ENCODE measurements at places on chromosomes 7 and 10. TPM values are rescaled to one million over a fixed set of nuclear protein-coding genes. Genes with fewer than 3 reads are reported as not detected.

The EN2 gene
- total RNA-seq, result 1.1 TPM

The HTR5A gene
- total RNA-seq, result not detected

The PDK4 gene
- 0.20 TPM for total RNA-seq

- no peak for DNase-seq
Observed at GRCh38 chr10:24983946-24984345, 31.5 kb upstream of the PRTFDC1 start.

DNA sequence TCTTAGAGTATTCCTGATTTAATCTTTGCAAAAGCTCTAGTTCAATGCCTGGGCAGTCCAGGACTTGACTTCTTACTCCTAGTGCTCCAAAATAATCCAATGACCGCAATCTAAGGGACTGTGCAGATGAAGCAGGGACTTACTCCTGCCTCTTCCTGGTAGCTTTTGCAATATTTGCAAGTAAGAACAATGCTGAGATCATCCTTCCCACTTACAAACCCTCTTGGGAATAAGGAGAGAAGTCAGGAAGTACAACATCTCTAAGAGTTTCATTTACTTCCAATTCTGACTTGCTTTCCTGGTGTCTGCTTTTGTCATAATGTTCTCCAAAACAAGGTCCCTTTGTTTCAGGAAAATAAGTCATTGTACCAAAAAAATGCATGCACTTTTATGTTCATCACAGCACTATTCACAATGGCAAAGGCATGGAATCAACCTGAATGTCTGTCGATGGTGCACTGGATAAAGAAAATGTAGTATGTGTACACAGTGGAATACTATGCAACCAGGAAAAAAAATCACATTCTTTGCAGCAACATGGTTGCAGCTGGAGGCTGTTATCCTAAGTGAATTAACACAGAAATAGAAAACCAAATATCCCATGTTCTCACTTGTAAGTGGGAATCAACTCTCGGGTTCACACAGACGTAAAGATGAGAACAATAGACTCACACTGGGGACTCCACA lies 7.1 kb upstream of the KCNMA1 start:
- DNase-seq, result no peak

DNA sequence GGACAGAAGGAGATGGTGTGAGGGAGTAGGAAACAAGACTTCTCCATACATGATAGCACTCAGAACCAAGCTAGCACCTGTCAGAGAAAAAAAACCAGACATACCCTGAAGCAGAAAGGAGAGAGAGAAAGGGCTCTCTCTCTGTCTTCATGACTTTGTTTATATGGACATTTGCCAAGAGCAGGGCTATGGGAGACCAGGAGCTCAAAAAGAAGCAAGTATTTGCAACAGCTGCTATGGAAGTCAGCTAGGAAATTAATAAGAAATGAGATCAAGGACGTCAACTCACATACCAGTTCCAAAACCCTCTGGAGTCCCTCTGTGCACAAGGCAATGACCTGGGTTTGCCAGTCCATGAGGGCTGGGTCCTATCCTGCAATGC lies 111.6 kb downstream of the SGMS1 start:
- no peak for DNase-seq

The OPN4 gene
- not detected for total RNA-seq

DNA sequence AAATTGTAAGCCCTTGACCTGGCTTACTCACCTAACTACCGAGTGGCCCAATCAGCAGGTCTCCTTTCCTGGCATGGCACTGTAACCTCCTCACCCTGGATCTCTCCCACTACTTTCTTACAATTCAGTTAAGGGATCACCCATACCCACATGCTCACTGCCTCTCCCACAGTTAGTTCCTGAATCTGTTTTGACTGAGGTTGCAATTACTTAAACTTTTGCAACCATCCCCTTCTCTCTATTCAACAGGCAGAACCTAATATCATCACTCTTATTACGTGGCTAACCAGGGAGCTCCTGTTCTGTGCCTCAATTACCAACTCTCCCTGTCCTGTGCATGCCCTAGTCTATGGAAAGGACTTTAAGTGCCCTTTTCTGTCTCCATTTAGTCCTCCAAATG lies 84.2 kb upstream of the IKZF1 start:
- DNase-seq, result no peak

- no peak for DNase-seq
Observed at GRCh38 chr7:117979954-117980497, 106.8 kb upstream of the CTTNBP2 start.

DNA sequence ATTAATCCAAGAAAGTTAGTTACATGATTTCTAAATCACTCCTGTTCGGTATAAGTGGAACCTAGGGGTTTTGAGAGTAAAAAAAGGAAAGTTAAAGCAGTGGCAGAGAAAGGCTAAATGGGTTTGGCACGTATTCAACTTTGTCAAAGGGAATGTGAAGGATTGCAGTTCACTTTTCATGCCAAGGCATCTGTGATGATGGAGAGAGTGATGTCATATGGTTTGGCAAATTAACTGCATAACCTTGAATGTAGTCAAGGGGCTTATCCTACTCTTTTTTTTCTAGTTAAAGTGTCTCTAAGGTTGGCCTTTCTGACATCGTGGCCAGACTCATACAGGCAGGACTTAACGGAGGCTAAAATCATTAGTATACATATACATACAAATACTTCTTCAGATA lies 277.8 kb downstream of the EXOC4 start:
- no peak for DNase-seq

DNA sequence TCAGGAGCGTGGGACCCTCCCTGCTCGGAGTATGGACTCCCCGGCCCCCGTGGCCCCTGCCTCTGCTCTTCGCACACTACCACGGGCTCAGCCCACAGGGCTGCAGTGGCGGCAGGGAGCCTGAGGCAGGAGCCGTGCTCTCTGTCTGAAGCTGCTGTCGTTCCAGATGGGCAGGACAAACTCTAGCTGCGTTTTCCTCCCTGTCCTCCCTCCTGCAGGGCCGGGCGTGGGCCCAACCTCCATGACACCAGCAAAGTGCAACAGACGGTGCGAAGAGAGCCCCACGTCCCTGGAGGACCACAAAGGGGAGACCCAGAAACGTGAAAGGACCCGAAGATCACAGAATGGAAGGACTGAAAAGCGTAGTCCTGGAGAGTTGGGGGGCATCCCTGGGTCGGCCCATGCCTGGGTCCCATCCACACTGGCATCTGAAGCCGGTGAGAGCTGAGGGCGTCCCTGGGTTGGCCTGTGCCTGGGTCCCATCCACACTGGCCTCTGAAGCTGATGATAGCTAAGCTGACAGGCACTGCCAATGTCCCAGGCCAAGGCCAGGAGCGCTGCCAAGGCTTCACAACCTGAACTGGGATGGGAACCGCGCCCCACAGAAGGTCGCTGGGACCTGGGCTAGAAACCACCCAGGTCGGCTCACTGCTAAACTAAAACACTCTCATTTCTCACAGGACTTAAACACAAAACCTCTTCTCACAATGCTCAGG lies 267.0 kb downstream of the MAD1L1 start:
- no peak for DNase-seq

The CPN1 gene
- total RNA-seq, result 24.9 TPM

The EVX1 gene
- not detected for total RNA-seq

The NEBL gene
- total RNA-seq, result 55.2 TPM

DNA sequence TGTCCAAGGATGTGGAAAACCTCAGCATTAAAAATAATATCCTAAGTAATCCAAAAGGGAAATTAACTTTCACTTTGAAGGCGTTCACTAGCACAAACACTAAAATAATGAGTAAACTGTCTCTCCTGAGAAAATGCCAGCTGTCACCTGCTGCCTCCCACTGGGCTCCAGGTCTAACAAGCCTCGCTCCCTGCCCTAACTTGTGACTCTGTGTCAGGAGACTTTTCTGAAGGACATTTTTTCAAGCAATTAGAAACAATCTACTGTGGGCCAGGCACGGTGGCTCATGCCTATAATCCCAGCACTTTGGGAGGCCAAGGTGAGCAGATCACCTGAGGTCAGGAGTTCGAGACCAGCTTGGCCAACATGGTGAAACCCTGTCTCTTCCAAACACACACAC lies 72.8 kb upstream of the GLCCI1 start:
- no peak for DNase-seq

The CC2D2B gene
- total RNA-seq, result 0.39 TPM

GRCh38 chr10:3820255-3820654 lies 35.2 kb upstream of the KLF6 start:
- no peak for DNase-seq

DNA sequence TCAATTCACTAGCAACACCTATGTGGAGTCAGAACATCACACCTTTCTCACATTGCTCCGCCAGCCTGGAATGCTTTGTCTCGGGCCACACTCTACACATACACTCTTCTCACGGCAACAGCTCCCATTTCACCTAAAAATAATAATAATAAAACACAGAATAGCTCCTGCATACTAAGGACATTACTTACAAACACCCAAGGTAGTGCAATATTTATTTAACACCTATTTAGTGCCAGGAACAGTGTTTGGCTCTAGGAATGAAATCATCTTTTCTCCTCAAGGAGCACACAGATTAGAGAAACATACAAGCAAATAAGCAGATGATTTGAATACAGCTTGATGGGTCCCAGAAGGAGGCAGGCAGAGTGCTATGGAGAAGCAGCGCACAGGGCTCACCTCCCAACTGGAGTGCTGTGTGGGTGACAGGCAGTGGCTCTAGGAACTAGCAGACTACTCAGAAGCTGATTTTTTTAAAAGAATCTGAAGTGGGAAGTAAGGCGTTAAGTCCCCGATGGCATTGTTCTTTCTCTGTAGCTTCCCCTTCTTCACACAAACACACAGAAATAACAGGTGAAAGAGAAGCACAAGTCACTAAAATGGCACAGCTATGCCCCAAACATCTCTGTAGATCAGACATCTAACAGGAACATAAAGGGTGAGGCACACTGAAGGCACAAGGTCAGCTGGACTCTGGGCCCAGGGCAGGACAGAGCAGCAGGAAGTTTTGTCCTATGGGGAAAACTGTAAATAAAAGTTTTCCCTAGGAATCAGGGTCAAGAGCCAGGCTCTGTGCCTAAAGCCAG lies 16.7 kb downstream of the USP6NL start:
- DNase-seq, result no peak

DNA sequence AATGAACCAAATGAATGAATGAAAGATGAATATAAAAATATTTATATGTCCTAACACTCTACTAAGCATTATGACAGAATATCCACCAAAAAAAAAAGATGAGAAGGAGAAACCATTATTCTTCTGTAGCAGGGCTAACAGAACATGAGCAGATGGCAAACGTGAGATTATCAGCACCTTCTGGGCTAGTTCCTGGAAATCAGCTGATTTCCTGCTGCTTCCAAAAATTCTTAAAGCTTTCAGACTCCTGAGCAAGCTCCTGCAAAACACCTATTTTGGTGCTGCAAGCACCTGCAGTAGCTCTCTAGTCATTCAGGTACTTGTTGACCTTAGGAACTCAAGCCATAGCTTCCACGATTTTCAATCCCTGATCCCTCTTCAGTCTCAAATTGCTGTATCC lies 51.8 kb downstream of the NPSR1 start:
- no peak for DNase-seq

DNA sequence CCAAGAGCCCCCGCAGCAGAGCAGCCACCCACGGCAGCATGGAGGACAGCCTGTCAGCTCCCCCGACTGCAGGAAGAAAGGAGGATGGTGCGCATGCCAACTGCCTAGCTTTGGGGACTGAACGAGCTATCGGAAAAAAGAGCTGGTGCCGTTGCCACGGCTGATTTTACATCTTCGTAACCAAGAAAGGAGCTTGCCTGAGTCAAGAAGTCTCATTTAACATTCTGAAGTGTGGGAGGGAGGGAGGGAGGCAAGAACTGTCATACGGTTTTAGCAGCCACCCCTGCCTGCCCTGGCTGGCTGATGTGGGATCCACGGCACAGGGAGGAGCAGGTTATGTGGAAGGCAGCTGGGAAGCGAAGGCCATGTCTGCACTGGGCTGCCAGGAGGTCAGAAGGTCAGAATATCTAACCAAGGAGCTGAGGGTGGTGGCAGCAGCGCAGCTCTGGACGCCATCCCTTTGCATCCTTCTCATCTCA lies 74.7 kb upstream of the CAMK2B start:
- no peak for DNase-seq

DNA sequence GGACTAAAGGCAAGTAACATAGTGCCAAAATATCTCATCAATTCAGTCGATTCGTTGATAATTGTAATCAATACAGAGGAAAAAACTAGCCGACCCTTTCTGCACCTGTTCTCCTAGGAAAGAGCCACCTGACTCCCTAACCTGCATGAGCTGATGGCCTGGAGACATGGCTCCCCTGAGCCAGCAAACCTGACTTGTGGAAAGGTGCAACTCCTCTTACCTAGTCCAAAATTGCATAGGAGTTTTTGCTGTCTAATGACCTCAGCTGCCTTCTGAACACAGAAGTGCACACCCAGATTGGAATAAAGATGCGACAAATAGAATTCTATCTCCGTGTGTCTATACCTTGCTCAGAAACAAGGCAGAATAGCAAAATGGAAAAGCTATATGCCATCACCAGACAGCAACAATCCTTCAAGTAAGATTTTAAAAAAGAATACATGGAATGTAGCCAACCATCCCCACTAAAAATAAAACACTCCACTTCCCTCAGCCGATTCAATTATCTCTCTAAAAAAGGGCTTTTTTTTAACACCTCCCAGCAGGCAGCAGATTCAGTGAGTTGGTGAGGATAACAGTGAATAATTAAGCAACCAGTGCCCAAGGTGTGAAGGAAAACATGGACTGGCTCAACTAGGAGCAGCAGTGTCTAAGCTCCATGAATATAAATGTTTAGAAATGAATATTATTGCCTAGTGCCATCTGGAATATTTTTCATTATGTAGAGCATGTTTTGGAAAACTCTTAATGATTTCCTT lies 26.6 kb upstream of the LMTK2 start:
- no peak for DNase-seq

The PPIF gene
- 116 TPM for total RNA-seq

The LMOD2 gene
- not detected for total RNA-seq

- no peak for DNase-seq
Observed at GRCh38 chr10:47364366-47364765, 16.2 kb downstream of the RBP3 start.

DNA sequence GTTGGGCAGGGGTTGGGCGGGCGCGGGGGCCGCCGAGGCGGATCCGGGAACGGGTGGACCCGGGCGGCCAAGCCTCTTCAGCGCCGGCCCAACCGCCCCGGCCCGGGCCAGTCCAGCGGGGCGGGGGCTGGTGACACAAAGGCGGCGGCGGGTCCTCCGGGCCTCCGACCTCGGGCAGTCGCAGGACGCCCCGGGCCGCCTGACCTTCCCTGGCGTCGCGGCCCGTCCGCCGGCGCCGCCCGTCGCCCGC lies 54.2 kb downstream of the METTL2B start:
- no peak for DNase-seq

- peak; percentile 77 for DNase-seq
Observed at GRCh38 chr10:97858001-97858439, 8.4 kb downstream of the GOLGA7B start.

GRCh38 chr10:11145495-11145855 lies 127.8 kb downstream of the CELF2 start:
- no peak for DNase-seq

- DNase-seq, result no peak
Observed at GRCh38 chr10:102565793-102566192, 62.0 kb downstream of the SUFU start.

DNA sequence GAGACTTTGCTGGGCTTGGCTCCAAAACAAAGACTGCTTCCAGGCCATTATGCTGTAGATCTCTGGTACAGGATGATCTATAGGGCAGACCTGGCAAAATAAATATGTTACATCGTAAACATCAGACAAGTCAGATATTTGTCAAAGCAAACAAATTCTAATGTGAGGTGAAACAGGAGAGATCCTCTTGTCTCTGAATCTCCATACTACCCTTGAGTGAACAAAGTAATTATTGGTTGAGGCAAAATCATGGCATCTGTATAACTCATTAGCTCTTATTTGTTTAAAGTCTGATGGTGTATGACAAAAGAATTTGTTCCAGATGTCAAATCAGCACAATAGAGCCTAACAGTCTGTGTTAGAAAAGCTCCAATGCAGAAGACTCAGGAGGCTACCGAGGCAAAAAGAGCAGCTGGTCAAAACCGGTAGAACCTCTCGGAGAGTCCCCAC lies 1291.5 kb downstream of the TYW1 start:
- DNase-seq, result no peak

The MYH16 gene
- total RNA-seq, result not detected
